ENCODE measurements at places on chromosomes 7 and 10.
A peak's percentile ranks its signal among the peaks of the same experiment; 100 is the strongest.

- no peak for DNase-seq
Measured at GRCh38 chr7:497346-497745, 22.3 kb downstream of the PDGFA start.

GRCh38 chr7:100342765-100343164 is 15.2 kb upstream of the PILRB start:
- DNase-seq: no peak

GRCh38 chr10:73586583-73586984 is 4.6 kb downstream of the USP54 start:
- DNase-seq: no peak

GRCh38 chr7:87310790-87311419 is 34.6 kb upstream of the CROT start:
- no peak for DNase-seq

DNA sequence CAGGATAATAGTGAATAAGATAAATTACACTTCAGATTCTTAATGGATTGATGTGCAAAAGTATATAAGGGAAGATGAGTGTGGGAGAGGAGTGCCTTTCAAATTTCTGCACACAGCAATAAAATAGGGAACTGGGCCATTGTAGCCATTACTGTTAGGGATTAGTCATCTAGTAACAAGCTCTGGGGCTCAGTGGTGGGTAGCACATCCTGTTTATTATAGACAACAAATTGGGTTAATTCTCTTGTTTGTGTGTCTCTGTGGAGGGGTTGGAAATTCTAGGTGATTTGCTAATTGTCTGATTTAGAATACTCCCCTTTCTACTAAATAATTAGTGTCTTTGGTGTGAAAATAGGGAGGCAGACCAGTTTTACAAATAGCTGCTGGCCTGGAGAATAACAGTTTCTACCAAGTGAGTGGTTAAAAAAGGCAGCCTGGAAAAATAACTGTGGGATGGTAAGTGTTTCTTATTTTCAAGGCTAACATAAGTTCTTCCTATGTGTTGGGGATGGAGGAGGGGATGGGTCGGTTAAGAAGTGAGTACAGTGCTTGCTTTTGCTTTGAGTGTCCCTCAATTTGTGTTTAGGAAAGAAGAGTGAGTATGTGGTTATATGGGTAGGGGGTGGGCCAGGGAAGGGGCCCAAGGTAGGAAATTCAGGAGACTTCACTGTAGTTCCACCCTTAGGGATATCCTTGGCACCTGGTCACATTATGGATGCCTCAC is 43.3 kb upstream of the TMEM248 start:
- DNase-seq: no peak

GRCh38 chr10:3258394-3258793 is 85.8 kb upstream of the PITRM1 start:
- no peak for DNase-seq

DNA sequence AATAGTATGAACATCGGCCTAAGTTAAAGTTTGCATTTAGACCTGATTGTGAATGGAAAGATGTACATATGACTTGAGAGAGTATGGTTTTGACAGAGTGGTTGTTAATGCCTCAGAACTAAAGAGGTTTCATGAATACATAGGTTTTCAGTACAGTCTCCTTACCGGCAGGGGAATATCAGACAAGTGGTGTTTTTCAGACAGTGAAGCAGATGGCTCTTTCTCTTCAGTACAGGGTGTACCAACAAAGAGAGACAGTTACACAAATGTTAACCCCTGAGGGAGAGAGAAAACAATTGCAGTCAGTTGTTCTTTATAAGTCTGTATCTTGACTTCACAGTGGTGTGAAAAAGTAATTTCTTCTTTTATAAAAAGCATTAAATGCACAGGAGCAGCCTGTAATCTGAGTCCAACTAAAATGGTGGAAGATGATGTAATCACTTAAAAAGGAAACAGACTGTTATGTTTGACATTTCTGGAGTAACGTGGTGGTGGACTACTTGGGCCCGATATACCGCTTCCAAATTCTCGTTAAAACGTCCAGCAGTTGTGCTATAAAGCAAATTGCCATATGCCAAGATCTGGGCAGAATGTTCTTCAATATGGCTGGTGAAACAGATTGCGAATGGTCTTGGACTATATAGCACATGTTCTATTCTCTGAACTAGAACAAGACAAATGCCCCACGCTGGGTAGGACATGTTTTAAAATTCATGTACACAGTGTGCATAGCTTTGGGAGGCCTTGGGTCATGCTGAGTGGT is 69.2 kb downstream of the SDK1 start:
- no peak for DNase-seq

- DNase-seq: no peak
Measured at GRCh38 chr10:58266826-58267712, 625 bp downstream of the IPMK start.

DNA sequence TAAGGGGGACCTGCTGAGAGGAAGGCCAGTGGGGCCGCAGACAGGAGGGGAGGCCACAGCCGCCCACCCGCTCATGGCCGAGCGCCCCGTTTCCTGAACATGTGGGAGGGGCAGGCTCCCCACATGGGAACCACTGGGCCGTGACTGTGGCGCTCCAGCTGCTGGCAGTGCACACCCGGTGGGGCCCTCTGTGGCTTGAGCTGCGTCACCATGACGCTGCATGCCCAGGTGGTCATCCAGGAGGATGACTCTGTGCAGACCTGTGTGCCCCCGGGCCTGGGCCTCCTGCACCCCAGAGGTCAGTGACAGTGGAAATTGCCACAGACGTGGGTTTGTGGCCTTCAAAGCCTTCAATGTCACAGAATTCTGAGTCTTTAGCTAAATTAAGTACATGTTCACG is 85.1 kb downstream of the MGMT start:
- DNase-seq: no peak

DNA sequence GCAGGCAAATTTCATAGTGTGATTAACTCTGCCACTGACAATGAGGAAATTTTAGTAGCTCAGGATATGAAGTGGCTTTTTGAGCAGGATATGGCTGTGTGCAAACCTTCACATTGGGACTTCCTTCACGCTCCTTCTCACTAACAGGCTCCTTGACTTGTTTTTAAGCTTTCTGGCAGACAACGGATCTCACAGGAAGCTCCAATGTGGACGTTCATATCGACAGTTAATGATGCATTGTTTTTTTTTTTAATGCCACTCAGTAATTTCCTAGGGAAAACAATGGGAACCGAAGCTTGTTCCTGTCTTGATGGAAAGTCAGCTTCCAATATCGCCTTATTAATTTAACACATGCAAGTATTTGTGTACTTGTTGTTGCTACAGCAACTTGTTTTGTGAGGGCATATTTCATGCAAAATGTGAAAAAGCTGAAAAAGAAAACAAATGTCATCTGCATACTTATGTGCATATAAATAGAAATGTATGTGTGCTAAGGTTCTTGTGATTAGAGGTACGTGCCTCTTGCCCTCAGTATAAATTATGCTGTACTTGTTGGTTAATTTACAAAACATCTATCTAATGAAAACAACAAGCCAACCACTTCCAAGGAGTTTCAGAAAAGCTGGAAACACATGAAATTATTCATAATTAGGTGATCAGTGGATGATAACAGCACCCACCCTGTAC is 84.7 kb downstream of the NRP1 start:
- no peak for DNase-seq

DNA sequence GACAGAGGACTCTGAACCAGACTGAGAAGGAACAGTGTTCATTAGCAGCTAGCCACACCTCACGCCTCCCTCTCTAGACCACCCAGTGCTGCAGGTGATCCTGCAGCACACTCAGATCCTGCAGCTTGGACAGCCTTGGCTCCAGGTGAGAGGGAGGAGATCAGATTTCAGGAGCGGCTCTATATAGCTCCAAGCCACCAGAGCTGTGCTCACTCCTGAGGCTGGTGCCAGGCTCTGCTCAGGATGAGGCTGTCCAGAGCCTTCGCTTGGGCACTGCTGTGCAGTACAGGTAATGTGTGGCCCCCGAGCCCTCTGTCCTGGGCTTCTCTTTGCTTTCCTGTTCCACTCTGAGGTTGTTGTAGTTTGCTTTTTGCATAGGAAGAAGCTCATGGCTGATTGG is 42.4 kb downstream of the C10orf120 start:
- no peak for DNase-seq

DNA sequence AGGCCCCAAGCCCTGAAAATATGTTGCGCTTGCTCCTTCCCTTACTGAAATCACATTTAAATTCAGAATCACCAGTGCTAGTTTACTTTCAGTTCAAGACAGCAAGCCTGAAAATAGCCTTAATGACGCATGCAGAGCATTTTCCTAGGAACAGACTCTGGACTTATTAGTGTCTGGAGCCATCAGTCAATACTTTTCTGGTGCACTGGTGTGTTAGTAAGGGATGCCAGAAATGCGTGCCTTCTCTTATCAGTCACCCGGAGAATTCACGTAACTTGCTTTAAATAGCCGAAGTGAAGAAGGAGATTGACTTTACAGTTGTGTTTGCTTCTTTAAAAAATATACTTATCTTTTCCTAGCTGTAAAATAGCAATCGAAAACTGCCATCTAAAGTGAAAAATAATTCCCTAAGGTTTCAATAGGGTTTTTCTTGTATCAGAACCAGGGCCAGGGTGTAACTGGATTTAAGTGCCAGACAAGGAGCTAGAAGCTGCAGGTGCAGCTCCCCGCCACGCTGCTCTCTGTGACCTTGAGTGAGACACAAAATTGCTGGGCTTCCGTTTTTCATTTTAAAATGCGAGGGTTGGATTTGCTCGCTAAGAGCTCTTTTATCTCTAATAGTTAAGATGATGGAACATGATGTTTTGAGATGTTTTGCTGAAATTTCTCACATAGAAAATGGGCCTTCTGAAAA is 177.8 kb downstream of the NSUN6 start:
- no peak for DNase-seq

- no peak for DNase-seq
Measured at GRCh38 chr7:12297283-12298108, 86.4 kb downstream of the TMEM106B start.

- peak; percentile 63 for DNase-seq
Measured at GRCh38 chr7:151448261-151449252, 8.6 kb upstream of the CRYGN start.
